Pons (tissue), 1 donor: ENCODE measurements at places on chromosomes 11 and 22.
A peak's percentile ranks its signal among the peaks of the same experiment; 100 is the strongest.

- DNase-seq: peak; percentile 58
Observed at GRCh38 chr22:48517039-48518030, 1310.3 kb downstream of the BRD1 start.

GRCh38 chr22:46617986-46618647 is 2.1 kb upstream of the GRAMD4 start:
- DNase-seq: no peak

- peak; percentile 49 for DNase-seq
Observed at GRCh38 chr22:46737976-46738646, at the start of gene CERK. CERK (minus strand) TSS chr22:46738252; CDS start chr22:46738148, 104 bp downstream.

GRCh38 chr11:31443802-31444201 is 65.6 kb downstream of the IMMP1L start:
- no peak for DNase-seq

GRCh38 chr11:121029813-121030445 is 6.0 kb downstream of the TBCEL start:
- no peak for DNase-seq

DNA sequence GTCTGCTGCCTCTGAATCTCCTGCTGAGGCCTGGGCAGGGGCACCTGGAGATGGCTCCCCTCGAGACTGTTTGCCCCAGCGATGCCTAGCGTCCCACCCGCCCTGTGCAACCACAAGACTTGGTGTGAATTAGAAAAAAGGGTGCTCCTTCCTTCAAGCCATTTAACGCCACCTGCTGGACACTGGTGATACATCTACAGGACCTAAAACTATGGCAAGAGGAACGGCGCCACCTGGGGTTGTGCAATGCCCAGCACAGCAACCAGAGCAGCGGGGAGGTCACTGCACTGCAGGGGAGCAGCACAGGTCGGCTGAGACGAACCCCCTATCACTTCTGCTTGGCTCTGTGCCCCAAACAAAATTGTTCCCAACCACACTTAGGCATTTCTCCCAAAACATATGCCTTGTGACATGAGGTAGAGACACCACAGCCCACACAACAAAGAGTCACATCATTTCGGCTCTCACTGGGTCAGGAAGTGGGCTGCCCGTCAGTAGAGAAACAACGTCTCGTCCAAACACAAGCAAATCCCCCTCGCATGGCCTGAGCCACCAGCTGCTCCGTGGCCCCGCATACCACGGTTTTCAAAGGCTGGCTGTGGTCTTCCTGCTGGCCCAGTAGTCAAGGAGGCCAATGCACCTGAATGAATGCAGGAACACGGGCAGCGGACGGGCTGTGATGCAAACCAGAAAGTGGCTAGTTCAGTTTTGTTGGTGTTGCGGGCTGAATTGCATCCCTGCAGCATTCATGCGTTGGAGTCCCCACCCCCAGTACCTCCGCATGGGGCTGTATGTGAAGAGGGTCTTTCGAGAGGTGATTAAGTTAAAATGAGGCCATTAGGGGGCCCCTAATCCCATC is 171.9 kb downstream of the SHANK2 start:
- peak; percentile 73 for DNase-seq

GRCh38 chr11:130300567-130300966 is 14.2 kb downstream of the ZBTB44 start:
- no peak for DNase-seq

DNA sequence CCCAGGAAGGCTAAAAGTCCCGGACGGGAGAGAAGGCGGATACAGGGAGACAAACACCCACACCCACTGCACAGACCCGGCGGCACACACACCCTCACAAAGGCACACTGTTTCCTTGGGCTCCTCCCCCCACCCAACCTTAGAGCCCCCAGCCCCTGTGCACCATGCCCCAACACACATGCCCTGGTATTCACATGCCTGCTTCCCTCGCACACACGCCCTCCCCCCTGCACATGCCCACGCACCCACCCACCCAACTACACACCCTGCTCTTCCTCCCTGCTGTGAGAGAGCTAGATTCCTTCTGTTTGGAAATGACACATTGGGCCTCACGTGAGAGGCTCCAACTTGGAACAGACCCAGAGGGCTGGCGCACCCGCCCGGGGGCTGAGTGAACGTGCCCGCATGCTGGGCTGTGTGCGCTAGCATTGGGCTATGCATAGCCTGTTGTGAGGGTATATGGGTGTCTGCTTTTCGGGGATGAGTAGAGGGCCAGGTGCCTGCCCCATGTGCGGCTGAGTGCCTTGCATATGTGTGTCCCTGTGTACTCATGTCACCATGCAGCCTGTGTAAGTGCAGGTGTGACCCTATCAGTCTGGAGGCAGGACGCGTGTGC is 518 bp upstream of the CHRM1 start:
- DNase-seq: no peak

DNA sequence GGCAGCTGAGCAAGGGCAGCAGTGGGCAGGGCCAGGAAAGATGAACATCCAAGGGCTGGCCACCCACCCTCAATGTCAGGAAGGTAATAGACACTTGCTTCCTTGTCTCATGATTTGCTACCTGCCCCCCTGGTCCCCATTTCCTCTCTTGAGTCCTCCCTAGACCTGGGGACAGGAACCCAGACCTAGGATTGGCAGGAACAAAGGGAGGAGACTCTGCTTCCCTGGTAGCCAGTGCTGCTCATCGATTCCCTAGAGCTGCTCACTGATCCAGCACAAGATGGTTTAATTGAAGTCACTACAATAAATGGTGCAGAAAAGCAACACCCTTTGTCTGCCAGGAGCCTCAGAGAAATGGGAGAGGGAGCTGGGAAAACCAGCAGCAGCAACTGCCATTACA is 67.8 kb upstream of the CHST1 start:
- DNase-seq: no peak

DNA sequence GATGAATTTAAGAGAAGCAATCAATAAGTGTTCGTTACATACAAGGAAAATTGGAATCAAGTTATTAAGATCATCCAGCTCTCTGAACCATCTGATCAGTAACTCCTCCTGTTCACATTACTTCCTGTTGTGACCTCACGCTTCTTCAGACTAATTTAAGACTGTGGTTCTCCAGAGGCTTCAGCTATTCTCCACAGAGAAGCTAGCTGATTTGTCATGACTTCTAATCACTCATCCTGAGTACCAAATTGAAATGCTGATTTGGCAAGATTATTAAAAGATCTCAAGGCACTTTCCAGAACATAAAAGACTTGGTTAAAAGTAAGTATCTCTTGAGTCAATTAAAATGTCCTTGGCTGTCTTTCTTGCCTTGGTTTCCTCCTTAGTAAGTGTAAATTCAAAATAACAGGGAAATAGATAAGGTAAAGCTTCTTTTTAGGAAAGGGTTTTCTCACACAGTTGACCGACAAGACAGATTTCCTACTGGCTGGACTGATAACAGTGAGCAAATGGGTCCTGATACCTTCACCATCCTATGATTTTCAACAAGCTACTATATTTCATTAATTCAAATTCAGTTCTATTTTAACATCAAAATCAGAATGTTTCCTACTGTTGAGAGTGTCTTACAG is 38.5 kb downstream of the GAB2 start:
- peak; percentile 63 for DNase-seq

- no peak for DNase-seq
Observed at GRCh38 chr11:70364178-70364577, 34.2 kb upstream of the CTTN start.

DNA sequence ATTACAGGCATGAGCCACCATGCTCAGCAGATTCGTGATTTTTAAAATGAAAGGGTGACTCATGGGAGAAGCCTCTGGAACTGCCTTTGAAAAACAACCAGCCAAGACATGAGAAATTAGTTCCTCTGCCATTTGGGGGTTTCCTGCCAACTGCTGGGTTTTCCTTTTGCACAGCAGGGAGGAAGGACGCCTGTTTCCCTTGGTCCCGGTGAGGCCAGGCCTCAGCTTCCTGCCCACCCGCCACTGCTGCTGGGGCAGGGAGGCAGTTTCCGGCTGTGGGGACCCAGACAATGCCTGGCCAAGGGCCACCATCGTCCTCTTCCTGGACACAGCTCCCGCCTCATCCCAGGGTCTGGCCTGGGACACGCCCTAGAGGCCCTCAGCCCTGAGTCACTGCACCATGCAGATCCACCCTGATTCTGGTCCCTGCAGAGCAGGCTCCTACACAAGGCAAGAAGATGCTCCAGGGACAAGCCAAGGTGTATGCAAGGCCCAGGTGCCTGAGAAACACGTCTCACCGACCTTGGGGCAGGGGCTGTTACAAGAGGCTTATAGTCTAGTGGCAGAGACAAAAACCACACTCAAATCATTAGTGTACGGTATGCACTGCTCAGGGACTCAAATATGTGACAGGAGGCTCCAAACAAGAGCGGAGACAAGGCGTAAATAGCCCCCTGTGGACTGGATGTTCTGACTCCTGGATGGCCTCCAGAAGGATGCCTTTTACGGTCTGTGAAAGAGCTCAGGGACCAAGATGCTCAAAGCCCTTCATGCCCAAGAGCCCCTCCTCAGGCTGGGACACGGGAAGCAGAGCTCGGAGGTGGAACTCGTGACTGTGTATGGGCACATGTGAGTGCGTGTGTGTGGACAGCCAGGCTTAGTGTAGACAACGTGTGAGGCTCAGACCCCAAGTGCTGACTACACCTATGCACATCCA is 10.0 kb downstream of the PPM1F start:
- DNase-seq: peak; percentile 53

DNA sequence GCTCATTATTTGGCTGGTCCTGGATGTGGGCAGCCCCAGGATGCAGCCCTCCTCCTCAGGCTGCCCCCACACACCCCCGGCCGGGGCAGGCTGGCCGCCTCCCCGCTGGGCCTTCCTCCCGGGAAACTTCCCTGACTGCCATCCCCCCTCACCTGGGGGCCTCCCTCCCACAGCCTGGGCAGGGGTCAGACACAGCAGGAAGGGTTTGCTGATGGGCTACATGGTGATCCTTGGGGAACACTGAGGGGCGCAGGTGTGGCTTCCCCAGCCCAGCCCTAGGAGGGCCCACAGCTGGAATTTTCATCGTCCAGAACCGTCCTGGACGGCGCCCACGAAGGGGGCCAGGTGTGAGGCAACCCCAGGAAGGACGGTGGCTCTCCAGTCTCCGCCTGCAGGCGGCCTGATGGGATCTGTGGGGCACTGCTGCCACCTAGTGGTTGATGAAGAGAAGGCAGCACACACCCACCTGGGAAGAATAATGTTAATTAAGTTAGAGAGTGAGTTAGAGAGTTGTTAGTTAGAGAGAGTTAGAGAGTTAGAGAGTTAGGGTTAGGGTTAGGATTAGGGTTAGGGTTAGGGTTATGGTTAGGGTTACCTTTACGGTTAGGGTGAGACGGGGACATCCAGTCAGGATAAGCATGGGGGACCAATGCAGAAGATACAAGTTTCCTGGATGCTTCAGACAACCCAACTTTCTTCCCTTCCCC is 75.9 kb upstream of the PRR5 start:
- DNase-seq: peak; percentile 43

GRCh38 chr11:132289590-132290256 is 919.3 kb downstream of the NTM start:
- no peak for DNase-seq

- no peak for DNase-seq
Observed at GRCh38 chr11:128455766-128456165, 131.6 kb downstream of the ETS1 start.

- no peak for DNase-seq
Observed at GRCh38 chr11:1223346-1224110, 662 bp downstream of the MUC5B start.

GRCh38 chr22:25706197-25706596 is 35.8 kb upstream of the MYO18B start:
- DNase-seq: no peak

DNA sequence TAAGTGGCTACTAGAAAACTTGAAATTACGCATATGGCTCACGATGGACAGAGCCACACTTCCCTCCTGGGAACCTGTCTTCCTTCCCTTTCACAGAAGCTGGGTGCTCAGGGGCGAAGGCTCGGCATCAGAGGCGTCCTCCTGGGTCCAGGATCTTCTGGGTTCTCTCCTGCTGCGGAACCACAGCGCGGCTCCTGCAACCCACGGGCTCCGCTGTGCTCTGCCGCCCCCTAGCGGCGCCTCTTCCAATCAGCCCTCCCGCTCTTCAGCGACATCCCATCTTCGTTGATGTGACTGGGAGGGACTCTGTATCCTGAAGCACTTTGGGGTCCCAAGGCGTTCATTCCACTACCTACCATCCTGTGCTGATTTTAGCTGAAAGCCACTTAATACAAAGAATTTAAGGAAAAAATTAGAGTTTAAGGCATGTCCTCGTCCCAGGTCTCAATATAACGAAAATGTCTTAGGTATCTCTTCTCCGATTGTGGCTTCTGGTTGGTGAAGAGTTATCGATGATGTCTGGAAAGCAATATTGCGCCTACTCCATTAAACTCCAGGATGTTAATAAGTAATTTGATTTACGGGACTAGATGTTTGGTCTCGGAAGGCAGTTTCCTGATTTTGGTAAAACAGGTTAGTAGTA is 14.8 kb upstream of the RPS3 start:
- DNase-seq: peak; percentile 74
